ENCODE measurements at places on chromosomes 11 and 22.

DNA sequence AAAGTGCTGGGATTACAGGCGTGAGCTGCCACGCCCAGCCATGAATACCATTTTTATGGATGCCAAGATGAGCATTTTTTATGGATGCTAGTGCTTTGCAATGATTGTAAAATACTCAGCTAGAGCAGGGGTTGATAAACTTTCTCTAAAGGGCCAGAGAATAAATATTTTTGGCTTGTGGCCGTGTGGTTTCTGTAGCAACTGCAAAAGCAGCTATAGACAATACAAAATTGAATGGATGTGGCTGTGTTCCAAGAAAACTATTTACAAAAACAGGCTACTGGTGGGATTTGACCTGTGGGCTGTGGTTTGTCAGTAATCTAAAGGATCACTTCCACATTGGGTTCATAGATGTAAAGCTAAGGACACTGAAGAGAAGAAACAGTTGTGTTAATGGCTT, 56.0 kb downstream of the COMMD9 start:
- no peak for DNase-seq

- DNase-seq, result no peak
Observed at GRCh38 chr11:76153571-76153923, 52.8 kb downstream of the WNT11 start.

DNA sequence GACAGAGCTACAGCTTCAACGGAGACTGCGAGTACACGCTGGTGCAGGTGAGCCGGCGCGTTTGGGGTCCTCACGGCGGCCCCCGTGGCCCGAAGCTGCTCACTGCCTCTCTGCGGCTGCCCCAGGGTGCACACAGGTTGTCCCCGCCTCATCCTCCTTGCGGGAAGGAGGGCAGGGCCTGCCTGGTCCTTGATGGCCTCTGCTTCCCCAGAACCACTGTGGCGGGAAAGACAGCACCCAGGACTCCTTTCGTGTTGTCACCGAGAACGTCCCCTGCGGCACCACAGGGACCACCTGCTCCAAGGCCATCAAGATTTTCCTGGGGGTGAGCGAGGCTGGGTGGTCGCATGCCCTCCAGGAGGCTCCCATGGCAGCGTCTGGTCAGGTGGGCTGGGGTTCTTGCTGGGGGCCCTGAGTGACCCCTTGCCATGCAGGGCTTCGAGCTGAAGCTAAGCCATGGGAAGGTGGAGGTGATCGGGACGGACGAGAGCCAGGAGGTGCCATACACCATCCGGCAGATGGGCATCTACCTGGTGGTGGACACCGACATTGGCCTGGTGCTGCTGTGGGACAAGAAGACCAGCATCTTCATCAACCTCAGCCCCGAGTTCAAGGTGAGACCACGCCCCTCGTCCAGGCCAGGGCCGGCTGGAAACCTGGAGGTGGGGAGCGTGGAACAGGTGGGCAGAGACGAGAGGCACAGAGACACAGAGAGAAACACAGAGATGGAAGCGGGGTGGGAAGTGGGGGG, 19.4 kb downstream of the MUC5AC start:
- no peak for DNase-seq

DNA sequence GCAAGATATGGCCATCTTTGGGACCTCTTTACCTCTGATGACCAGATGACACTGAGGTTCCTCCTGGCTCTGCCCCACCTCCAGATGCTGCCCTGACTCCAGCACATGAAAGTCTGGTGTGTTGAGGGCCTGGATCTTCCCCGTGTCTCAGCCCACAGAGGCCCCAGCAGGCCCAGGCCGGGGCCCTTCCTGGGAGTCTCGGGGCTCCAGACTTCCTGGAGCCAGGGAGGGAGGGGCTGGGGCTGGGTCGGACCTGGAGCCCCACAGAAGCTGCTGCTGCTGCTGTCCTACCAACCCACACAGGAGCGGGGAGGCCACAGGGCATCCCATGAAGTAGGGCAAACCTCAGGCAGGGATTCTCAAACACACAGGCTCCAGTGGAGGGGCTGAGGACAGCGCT, 32.2 kb upstream of the WNT11 start:
- DNase-seq, result no peak

- DNase-seq, result no peak
Observed at GRCh38 chr11:35658020-35658948, 4.3 kb upstream of the TRIM44 start.

- peak; percentile 34 for DNase-seq
Observed at GRCh38 chr11:2768471-2769408, 68.9 kb upstream of the KCNQ1OT1 start.

DNA sequence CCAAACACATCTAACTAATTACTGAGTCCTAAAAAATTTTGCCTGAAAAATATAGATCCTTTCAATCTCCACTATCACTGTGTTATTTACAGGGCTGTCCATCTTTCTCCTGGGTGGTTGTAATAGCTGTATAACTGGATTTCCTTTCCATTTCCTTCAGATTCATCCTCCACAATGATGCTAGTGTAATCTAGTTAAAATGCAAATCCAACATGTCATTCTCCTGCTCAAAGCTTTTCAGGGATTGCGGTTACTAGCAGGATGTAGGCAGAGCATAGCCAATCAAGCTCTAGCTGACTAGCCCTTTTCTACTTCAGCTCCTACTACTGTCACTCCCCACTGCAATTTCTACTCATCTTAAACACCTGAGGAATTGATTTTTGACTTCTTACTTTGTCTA, 283.0 kb downstream of the RAB38 start:
- DNase-seq, result no peak

- no peak for DNase-seq
Observed at GRCh38 chr11:64880240-64881001, 2.0 kb upstream of the EHD1 start.

GRCh38 chr22:46121079-46121478, 29.2 kb upstream of the PPARA start:
- DNase-seq, result no peak

- DNase-seq, result no peak
Observed at GRCh38 chr11:39102236-39102635, 2357.2 kb downstream of the LRRC4C start.

- no peak for DNase-seq
Observed at GRCh38 chr11:79101656-79102055, 339.2 kb downstream of the TENM4 start.

- no peak for DNase-seq
Observed at GRCh38 chr11:125890447-125891100, 3.1 kb downstream of the HYLS1 start.

GRCh38 chr11:13534358-13534757, 38.6 kb upstream of the PTH start:
- no peak for DNase-seq

DNA sequence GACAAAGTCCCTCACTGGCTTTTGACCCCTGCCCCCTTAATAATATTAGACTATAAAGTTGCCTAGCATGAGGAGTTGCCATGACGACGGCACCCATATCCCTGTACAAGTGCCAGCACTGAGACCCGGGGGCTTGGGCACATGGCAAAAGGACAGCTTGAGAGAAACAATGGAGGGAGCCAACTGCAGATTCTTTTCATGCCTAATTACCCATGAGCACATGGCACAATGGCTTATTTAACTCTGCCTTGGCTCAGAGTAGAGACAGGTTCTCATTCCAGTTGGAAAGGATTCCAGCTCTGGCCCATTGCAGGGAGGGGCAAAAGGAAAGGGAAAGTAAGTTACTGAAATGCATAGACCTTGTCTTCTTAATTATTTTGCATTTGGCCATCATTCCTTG, 261.2 kb upstream of the UBASH3B start:
- no peak for DNase-seq

GRCh38 chr11:75893251-75893650, 78.2 kb downstream of the UVRAG start:
- DNase-seq, result no peak

Measured in AG04450 (cell line).